ENCODE measurements at places on chromosomes 2 and 18.
A peak's percentile ranks its signal among the peaks of the same experiment; 100 is the strongest.

GRCh38 chr2:28430377-28430765 lies 37.7 kb downstream of the FOSL2 start:
- DNase-seq = no peak

DNA sequence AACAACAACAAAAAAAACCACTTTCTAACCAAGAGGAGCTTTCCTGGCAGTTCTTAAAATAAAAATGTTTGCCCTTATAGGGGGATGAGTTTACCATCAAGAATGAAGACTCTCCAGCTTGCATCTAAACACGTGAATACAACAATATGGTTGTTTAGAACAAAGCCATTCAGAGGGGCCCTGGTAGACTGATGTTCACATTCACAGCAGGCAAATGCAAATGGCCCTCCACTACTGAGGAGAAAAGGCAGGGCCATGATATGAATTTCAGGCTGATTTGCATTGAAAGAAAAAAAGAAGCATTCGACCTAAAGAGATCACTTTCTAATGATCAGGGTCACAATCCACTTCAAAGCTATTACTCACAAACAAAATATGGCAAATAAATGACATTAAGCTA lies 65.3 kb upstream of the OTOS start:
- DNase-seq = no peak

DNA sequence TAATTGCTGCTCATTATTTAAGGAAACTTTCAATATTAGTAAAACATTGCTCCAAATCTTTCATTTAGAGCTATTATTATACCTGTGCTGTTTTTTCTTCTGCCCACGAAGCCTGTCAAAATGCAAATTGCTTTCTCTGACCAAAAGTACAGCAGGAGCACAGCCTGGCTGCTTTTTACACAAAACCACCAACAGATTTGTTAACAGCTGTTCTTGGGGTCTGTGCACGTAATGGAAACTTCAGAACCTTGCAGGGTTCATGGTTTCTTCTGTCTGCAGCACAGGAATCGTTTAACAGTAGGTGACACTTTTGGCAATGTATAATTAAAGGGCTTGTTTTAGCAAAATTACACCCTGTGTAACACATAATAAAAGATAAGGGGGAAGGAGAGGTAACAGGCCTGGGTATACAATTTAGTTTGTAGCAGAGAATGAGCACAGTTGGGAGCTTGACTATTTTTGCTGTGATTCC lies 447.3 kb downstream of the KCNJ3 start:
- DNase-seq = peak; percentile 8

DNA sequence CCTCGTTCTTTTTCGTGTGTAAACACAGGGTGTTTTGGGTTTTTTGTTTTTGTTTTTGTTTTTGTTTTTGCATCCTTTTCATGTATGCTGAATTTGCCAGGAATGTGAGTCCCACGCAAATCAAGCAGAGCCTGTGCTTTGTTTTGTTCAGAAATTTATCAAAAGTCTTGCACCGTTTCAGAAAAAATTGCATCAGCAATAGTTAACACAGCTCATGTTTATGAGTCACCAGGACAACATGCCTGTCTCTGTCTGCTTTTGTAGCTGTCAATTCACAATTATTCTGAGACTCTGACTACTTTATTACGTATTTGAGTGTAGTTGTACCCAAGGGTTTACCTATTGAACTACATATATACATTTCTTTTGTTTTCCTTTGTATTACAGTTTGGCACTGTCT lies 38.3 kb downstream of the MRPL44 start:
- no peak for DNase-seq

DNA sequence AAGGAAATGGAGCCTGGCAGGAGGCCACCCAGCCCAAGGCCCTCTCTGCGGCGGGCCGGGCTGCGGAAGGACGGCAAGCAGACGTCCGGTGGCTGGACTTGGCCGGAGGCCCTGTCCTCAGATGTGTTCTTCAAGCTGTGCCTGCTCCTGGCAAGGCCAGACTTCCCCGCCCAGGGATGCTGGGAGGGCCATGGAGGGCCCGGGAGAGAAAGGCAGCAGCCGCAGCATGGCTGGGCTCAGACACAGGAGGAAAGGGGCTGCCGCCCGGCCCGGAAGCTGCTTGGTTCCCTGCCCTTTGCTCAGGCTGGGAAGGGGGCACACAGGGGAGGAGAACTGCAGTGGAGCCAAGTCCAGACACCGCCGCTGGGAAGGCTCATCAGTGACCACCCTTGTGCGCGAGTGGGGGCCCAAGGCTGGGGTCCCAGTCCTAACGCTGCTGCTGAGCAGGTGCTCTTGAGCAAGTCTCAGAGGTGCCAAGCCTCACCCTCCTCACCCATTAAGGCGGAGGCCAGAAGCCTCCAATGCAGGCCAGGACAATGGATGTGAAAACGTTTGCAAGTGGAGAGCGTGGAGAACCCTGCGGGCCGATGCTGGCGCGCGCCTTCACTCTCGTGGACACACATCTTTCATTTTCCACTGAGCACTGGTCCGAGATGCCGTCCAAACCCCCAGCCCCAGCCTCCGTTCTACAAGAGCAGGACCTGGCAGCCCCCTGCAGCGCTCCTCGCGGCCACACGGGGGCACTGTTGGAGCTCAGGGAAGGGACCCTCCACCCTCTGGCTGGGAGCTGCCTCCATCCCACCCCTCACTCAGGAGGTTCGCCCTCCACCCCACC lies 7.9 kb downstream of the CROCC2 start:
- DNase-seq = peak; percentile 80

GRCh38 chr2:233982421-233983121 lies 65.4 kb downstream of the TRPM8 start:
- no peak for DNase-seq

DNA sequence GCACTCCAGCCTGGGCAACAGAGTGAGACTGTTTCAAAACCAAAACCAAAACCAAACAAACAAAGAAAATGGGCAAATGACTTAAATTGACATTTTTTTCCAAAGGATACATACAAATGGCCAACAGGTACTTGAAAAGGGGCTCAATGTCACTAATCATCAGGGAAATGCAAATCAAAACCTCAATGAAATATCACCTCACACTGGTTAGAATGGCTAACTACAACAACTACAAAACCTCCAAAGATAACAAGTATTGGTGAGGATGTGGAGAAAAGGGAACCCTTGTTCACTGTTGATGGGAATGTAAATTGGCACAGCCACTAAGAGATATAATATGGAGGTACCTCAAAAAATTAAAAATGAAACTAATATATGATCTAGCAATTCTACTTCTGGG lies 213.2 kb upstream of the HS6ST1 start:
- no peak for DNase-seq

DNA sequence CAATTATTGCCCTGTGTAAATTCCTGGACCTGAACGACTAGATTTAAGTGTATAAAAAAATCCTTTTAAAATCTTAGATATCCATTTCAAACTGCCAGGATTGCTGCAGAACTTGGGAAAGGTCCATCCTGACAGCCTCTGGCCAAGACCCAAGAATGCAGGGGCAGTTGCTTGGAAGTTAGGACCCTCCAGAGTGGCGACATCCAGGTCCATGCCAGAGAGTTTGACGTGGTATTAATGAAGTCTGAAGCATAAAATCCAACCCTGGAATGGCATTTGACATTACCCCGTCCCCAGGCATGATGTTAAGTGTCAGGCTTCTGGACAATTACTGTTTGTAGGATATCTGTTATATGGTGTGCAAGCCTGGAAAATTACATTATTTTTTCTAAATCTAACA lies 810.2 kb downstream of the CNTNAP5 start:
- DNase-seq = no peak

DNA sequence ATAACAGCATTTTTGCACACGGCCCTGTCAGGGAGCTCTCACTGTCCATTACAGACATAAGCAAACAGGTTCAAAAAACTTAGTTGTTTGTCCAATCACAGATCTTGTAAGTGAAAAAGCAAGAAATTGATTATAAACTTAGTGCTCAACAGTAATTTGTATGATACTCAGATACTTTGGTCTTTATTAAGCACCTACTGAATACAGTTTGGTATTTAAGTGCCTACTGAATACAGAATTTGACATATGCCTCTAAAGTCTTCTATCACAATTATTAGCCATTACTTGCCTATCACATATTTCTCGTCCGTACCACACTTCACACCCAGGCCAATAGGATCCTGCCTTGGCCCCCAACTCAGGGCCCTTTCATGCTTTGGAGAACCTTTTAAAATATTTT lies 283.1 kb downstream of the SUCLG1 start:
- no peak for DNase-seq

DNA sequence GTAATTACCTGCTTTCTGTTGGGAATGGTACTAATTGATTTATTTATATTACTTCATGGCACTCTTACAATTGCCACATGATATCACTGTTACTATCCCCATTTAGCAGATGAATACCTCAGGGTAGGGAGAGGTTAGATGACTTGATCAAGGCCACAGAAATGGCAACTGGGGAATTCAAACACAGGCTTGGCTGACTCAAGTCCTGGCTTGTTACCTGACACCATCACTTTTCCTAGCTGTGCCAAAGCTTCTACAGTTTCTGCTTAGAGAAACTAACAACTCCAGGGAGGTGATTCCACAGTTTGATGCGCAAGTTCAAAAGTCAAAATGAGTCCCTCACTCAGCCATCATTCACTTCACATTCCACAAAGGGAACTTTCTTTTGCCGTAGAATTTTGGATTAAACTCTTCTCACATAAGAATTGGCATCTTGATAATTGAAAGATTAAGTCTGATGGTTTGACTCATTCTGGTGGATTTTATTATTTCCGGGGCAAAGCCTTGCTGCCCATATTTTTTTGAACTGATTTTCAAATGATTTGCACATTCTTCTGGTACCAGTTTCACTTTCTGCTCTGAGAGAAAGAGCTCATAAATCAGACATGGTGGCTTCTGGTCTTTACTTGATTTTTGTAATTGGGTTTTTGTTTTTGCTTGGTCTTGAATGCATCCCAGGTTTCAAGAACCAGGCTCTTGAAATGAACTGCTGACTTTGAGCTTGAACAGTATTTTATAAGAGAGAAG lies 656.8 kb downstream of the BCL11A start:
- DNase-seq = no peak

DNA sequence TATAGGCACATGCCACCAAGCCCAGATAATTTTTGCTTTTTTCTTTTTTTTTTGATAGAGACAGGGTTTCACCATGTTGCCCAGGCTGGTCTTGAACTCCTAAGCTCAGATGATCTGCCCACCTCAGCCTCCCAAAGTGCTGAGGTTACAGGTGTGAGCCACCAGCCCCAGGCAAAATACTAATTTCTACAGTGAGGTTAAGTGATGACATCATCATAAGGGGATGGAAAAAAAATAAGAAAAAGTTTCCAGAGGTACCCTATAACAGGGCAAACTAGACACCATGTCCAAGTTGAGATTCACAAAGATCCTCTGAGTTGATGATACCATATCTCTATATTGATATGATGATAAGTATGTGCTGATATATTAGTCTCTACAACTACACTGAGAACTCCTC lies 163.7 kb upstream of the ACVR2A start:
- DNase-seq = no peak

GRCh38 chr2:117917223-117917917 lies 96.5 kb downstream of the CCDC93 start:
- DNase-seq = no peak

DNA sequence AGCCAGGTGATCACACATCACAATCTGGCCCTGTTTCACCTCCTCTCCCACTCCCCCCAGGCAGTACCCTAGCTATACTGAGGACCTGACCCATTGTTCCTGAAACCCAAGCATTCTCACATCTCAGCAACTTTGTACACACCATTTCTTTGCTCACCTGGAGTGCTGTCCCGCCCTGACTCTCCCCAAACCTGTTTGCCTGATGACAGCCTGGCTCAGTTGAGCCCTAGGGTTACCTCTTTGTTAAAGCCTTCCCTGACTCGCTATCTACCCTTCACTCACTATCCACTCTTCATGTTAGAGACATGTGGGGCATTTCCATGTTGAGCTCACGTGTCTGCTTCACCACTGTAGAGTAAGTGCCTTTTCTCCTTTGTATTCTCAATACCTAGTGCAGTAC lies 49.1 kb downstream of the GREB1L start:
- DNase-seq = no peak

Measured in GM12892 (cell line).